ENCODE measurements at places on chromosomes 7 and 10. TPM values are rescaled to one million over a fixed set of nuclear protein-coding genes. Genes with fewer than 3 reads are reported as not detected.

The RPP38 gene
- total RNA-seq = 17.2 TPM

DNA sequence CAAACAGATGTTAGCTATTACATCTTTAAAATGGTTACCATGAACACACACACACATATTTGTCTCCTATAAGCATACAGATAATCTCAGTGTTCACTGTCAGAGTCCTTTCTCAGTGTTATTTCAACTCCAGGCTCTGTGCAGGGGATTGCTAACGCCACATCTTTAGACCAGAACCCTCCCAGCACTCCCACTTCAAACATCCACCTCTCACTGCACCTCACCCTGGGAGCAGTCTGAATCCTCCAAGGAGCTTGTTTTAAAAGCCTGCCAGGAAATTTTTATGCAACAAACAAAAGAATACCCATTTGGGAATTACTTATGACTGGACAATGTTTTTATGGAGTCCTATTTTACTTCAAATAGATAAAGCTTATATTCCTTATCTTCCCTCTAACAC, 107.4 kb downstream of the PARD3 start:
- no peak for DNase-seq

The LIPJ gene
- total RNA-seq = not detected

DNA sequence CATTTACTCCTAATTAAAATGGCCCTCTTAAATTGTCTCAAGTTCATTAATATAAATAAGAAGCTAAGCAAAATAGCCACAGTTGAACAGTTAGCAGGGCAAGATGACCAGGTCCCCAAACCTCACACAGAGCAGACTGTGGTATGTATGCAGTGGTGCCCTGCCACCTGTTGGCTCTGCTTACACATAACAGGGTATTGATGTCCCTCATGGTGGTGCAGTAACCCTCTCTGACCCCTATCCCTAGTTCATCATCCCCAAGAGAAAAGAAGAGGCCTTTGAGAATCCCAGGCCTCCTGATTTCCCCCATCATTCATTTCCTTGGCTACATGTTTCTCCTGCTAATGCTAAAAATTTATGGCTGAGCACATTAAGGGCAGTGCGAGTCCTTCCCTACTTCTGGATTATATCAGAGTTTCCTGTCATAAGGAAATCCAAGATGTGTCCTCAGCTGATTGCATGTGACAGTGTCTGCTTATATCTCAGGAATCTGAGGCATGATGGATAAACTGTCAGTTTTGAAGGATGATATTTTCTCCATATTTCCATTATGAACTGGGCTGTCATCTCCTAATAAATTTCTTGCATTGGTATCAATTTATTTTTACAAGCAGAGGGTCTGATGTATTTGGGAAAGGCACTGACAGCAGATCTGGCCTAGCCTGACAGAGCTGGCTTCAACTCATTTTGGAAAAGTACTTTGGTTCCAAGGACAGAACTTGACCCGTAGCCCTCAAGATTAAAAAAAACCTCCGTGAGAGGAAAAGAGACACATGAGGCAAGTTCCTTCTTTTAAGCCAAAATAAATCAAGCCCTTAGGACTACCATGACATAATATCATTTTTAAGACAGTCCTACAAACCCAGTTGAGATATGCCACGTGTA, 880.6 kb downstream of the LRMDA start:
- no peak for DNase-seq

GRCh38 chr10:80460399-80461207, 6.5 kb downstream of the TSPAN14 start:
- no peak for DNase-seq

The JCAD gene
- total RNA-seq = 0.58 TPM

DNA sequence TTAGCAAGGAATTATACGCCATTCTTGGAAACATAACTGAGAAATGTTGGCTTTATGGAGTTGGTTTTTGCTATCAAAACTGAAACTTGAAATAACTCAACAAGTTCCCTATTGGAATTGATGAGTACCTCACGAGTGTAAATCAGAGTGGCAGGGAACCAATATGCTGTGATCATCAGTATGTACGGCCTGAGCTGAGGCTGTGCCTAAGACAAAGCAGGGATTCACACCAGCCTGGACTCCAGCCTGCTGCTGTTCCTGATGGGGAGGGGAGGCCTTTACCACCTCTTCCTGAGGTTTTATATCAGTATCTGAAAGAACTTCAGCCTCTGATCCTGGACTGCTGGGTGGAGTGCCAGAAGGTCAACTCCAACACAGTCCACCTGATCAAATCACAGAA, 52.7 kb downstream of the CRTAC1 start:
- no peak for DNase-seq

DNA sequence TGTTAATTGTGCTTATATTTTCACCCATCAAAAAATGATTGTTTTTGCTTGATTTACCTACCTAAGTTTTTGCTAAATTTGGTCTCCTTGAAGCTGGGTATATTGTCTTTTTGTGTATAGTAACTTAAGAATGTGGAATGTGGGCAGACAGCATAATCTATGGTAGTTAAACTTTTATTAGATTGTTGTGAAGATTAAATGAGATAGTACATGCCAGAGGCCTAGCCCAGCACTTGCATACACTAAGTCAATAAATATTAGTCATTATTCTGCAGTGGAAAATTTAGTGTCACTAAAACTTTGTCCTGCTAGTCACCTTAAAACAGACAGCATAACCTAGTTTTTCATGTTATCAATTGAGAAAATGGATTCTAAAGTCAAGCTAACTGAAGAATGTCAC, 19.3 kb upstream of the RPA3 start:
- DNase-seq = no peak

GRCh38 chr7:130493275-130493873, 1.5 kb downstream of the MEST start:
- no peak for DNase-seq

- no peak for DNase-seq
Observed at GRCh38 chr7:156121434-156121833, 309.2 kb upstream of the SHH start.

DNA sequence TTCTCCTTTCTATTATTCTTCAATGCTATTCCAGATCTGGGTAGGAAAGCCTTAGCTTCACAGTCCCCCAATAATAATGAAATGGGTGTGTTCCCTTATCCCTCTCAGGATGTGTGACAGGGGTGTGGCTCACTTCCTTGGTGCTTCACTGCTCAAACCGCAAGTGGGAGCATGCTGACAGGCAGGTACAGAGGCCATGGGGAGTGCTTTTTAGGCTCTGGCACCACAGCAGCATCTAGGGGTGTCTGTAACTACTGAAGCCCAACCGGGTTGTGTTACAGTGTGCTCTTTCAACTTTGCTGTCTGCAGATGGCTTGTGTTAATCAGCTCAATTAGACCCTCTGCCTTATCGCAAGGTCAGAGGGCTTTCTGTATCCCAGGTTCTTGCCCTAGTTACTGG, 79.4 kb upstream of the CYP2C9 start:
- DNase-seq = no peak

DNA sequence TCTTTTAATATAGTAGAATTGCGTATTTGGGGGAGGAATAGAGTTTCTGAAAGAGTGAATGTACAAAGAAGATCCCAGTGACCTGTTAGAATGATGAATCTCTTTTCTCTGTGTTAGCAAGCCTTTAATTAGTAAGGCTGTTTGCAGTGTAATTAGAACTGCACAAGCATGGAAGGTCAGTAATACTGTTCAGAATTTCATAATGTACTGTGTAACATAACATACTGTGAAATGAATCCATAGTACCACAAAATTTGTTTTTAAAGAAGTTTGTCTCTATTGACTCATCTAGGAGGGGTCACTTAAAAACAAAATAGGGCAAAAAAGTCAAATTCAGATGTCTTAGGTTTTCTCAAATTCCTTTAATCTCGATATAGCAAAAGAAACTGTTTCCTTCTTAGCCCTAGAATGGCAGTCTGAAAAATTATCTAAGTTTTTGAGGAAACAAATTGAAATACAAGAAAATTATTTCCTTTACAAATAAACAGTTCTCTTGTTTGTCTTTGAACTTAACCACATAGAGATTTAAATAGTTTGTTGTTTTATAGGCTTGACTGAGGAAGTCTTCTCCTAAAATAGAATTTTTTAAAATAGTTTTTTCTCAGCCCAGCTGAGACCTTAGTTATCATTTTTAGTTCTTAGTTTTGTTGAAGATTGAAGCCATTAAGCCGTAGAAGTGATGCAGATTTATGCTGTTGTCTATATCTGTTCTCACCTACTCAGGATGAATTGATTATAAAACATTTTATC, 12.5 kb downstream of the ADK start:
- no peak for DNase-seq

The COMMD3 gene
- 70.6 TPM for total RNA-seq

The CYP3A4 gene
- not detected for total RNA-seq

GRCh38 chr10:78505657-78506056, 472.0 kb downstream of the RPS24 start:
- DNase-seq = no peak

The NUDT13 gene
- 1.2 TPM for total RNA-seq

The UTF1 gene
- total RNA-seq = not detected

GRCh38 chr7:156051884-156052283, 239.6 kb upstream of the SHH start:
- no peak for DNase-seq

GRCh38 chr7:29080803-29081202, 65.5 kb downstream of the CPVL start:
- no peak for DNase-seq

The GPR85 gene
- total RNA-seq = not detected

The C7orf57 gene
- 0.15 TPM for total RNA-seq

The GBX1 gene
- total RNA-seq = not detected

The CPED1 gene
- total RNA-seq = not detected

GRCh38 chr7:22338877-22339276, 18.1 kb downstream of the RAPGEF5 start:
- no peak for DNase-seq

DNA sequence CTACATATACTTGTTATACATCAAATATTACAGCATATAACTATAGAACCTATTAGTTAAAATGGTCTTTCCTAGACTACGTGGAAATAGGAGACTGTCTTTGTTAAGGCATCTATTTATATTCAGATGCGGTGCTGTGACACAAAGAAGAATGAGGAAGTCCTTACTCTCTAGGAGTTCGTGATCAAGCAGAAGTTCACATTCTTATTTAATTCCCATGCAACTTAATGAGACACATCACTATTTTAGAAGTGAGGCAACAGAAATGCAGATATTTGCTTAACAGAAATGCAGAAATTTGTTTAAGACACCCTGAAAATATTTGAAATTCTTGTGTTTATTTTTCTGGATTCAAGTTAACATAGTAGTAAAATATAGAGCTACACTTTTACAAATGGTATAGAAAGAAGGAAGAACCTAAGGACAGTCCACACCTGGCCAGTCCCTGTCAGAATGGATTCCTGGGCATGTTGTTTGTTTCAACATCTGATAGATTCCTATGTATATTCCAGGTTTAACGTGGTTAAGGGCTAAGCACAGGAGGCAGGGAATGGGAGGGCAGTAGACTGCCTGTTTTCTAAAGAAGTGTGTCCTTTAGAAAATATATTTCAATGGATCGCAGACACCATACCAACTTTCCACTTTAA, 70.6 kb upstream of the NXPH1 start:
- no peak for DNase-seq

GRCh38 chr7:115232041-115232440, 310.1 kb downstream of the MDFIC start:
- DNase-seq = no peak

DNA sequence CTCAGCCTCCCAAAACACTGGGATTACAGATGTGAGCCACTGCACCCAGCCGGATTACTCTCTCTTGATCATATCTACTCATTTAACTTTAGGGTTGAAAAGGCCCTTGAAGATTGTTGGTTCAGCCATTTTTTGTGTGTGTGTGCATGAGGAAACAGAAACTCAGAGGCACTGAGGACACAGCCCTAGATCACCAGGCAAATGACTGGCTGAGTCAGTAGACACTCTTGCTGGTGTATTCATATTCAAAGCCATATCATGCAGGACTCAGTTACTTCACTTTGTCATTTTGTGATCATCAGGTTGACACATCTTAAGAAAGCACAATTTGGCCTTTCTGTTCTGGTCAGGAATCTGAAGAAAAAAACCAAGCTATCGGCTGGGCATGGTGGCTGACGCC, 253.4 kb downstream of the TRIL start:
- no peak for DNase-seq

GRCh38 chr10:131890276-131891195, 10.3 kb upstream of the PPP2R2D start:
- DNase-seq = no peak

- DNase-seq = peak; percentile 28
Observed at GRCh38 chr10:131731780-131732630, 168.8 kb upstream of the PPP2R2D start.

The ARHGEF35 gene
- total RNA-seq = 1.7 TPM

GRCh38 chr7:150358433-150358832, 10.2 kb upstream of the REPIN1 start:
- DNase-seq = no peak

DNA sequence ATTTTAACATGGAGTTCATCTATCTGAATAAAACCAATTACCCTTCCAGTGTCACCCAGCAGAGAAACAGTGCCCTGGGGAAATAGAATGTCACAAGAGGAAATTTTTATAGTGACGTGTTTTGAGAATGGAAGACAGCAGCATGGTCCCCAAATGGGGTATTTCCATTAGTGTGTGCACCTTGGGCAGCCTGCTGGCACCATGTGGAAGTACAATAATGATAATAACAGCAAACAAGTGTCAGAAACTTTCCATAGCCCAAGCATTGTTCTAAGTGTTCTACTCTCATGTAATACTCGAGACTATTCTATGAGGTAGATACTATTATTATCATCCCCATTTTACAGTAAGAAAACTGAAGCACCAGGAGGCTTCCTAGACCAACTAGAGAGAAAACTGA, 2.2 kb upstream of the PDE1C start:
- no peak for DNase-seq

The TMEM176B gene
- not detected for total RNA-seq

GRCh38 chr7:7208520-7208919, 26.2 kb downstream of the C1GALT1 start:
- no peak for DNase-seq

- no peak for DNase-seq
Observed at GRCh38 chr7:129496653-129497052, 5.7 kb upstream of the SMKR1 start.

The SPDYE1 gene
- 0.20 TPM for total RNA-seq

DNA sequence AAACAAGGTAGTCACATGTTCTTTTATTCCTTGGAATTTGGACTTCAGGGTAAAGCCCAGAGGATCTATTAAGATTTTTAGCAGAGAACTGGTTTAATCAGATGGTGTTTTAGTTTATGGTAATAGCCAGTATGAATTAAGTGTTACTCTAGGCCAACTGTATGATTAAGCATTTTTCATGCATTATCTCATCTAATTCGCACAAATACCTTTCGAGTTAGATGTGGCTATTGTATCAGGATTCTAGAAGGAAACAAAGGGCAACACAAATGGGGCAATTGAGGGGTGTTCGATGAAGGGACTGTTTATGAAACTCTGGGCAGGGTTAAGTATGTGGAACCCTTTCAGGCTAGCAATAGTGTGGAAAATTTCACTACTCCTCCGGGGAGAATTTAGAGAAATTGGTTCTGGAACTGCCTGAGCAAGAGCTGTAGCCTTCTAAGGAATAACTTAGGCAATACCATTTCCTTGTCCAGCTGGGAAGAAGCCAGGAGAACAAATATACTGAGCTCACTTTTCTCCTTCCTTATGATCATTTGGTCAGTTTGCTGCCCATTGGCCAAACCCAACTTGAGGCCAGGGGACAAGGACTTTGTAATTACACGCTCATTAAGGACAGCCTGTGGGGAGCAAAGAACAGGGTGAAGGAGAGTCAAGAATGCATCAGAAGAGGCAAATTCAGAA, 319.0 kb upstream of the FZD1 start:
- no peak for DNase-seq

The PRTFDC1 gene
- 2.9 TPM for total RNA-seq

The PVRIG gene
- total RNA-seq = 45.2 TPM

The CCDC186 gene
- total RNA-seq = 15.3 TPM
